ENCODE measurements at places on chromosomes 4 and X. TPM values are rescaled to one million over a fixed set of nuclear protein-coding genes. Genes with fewer than 3 reads are reported as not detected.

DNA sequence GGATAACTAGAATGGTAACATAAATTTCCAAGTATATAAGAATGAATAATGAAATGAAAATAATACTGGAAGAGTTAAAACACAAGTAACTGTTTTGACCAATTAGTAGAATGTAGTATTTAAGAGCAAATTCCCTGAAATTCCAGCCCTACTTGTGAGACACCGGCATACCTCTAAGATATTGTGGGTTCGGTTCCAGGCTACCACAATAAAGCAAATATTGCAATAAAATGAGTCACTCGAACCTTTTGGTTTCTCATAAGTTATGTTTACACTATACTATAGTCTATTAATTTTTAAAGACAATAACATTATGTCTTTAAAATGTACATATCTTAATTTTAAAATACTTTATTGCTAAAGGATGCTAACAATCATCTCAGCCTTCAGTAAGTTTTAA lies 15.2 kb upstream of the IQCM start:
- no peak overlapping the region for H3K27ac ChIP-seq
- H3K4me3 ChIP-seq: no peak overlapping the region
- no peaks in the 10 kb centered on the region for H3K27me3 ChIP-seq
- H3K4me1 ChIP-seq: no peaks in the 10 kb centered on the region

GRCh38 chr4:40552536-40552935 lies 77.1 kb downstream of the RBM47 start:
- no peak overlapping the region for H3K4me3 ChIP-seq
- H3K27me3 ChIP-seq: no peaks in the 10 kb centered on the region
- peaks cover 7% of the 10 kb centered on the region for H3K4me1 ChIP-seq
- H3K27ac ChIP-seq: no peak overlapping the region
- peaks cover 4% of the 10 kb centered on the region for H3K36me3 ChIP-seq
- no peak for DNase-seq

- H3K4me3 ChIP-seq: no peak overlapping the region
- H3K36me3 ChIP-seq: no peaks in the 10 kb centered on the region
- peaks cover 5% of the 10 kb centered on the region for H3K4me1 ChIP-seq
- H3K27ac ChIP-seq: no peak overlapping the region
Observed at GRCh38 chr4:97027728-97028410, 1115.4 kb downstream of the STPG2 start.

- no peak for DNase-seq
- H3K4me1 ChIP-seq: peaks cover 5% of the 10 kb centered on the region
- H3K36me3 ChIP-seq: no peaks in the 10 kb centered on the region
- peaks cover 8% of the 10 kb centered on the region for H3K27me3 ChIP-seq
- H3K4me3 ChIP-seq: peak overlapping the region; percentile 98
Observed at GRCh38 chr4:186722796-186723291, 812 bp downstream of the FAT1 start.

Gene MAGEH1
- 11.6 TPM for total RNA-seq

Gene H2BW2
- not detected for total RNA-seq

Gene RAB40AL
- total RNA-seq: not detected
